ENCODE measurements at places on chromosomes 1 and 21. TPM values are rescaled to one million over a fixed set of nuclear protein-coding genes. Genes with fewer than 3 reads are reported as not detected.

DNA sequence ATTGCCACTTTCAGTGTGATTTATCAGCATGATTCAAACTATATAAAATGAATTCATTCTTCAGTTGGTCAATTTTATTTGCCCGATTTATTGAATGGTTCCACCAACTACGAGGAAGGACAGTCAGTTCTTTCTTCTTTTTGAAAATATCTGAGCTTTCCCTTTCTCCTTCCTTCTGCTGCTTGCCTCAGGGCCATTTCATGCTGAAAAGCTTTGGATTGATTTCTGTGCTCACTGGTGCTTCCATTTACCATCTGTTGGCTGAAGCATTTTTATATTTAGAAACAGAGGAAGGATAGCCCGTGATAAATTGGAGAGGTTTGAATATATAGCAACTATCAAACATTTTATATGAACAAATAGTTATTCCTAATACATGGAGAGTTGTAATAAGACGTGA lies 68.9 kb upstream of the ADAMTS5 start:
- H3K27me3 ChIP-seq, result no peaks in the 10 kb centered on the region
- no peaks in the 10 kb centered on the region for H3K4me1 ChIP-seq
- no peak overlapping the region for H3K27ac ChIP-seq
- no peak for DNase-seq
- H3K4me3 ChIP-seq, result no peak overlapping the region

The PLA2G5 gene
- 2.7 TPM for total RNA-seq

- H3K4me3 ChIP-seq, result no peak overlapping the region
- no peaks in the 10 kb centered on the region for H3K36me3 ChIP-seq
- H3K27ac ChIP-seq, result no peak overlapping the region
- no peaks in the 10 kb centered on the region for H3K4me1 ChIP-seq
- no peak for DNase-seq
- no peaks in the 10 kb centered on the region for H3K27me3 ChIP-seq
Measured at GRCh38 chr1:62389531-62389930, 47.3 kb upstream of the USP1 start.

DNA sequence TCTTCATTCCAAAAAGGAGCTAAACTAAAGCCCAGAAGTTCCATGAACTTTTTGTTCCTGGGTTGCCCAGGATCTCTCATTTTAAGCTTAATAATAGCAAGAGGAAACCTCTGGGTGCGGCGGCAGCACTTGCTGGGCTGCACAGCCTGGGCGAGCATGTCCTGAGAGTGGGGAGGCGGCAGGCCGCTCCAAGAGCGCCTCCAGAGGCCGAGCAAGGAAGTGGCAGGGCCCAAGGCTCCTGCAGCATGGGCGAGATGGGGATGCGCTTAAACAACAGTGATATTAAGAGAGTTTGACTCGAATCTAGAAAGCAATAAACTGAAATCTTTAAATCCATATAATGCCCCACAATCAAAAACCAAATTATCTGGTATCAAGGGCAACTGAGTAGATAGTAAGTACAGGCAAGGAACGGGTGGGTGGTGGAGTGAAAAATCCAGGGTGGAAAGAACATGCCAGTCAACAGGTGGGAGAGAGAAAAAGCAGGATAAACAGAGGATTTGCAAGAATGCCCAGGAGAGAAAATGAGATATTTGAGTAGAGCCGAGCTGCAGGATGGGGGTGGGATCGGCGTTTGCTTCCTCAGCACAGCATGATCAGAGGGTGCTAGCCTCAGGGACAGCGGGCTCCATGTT lies 14.1 kb upstream of the TNR start:
- no peak overlapping the region for H3K27ac ChIP-seq
- H3K4me1 ChIP-seq, result no peaks in the 10 kb centered on the region
- H3K36me3 ChIP-seq, result no peaks in the 10 kb centered on the region
- no peak for DNase-seq
- no peak overlapping the region for H3K4me3 ChIP-seq

GRCh38 chr1:162206300-162206699 lies 136.8 kb downstream of the NOS1AP start:
- H3K27me3 ChIP-seq, result no peaks in the 10 kb centered on the region
- H3K27ac ChIP-seq, result no peak overlapping the region
- H3K4me3 ChIP-seq, result no peak overlapping the region
- H3K4me1 ChIP-seq, result peaks cover 9% of the 10 kb centered on the region
- H3K36me3 ChIP-seq, result no peaks in the 10 kb centered on the region

The TSACC gene
- not detected for total RNA-seq

- H3K27me3 ChIP-seq, result no peaks in the 10 kb centered on the region
- H3K4me3 ChIP-seq, result no peak overlapping the region
- peaks cover 47% of the 10 kb centered on the region for H3K4me1 ChIP-seq
- H3K36me3 ChIP-seq, result no peaks in the 10 kb centered on the region
Measured at GRCh38 chr1:208160259-208160819, 83.8 kb downstream of the PLXNA2 start.

GRCh38 chr21:16532840-16533239 lies 803.1 kb downstream of the USP25 start:
- H3K4me1 ChIP-seq, result peaks cover 24% of the 10 kb centered on the region
- H3K27ac ChIP-seq, result peak overlapping the region; percentile 88
- H3K27me3 ChIP-seq, result no peaks in the 10 kb centered on the region
- H3K36me3 ChIP-seq, result no peaks in the 10 kb centered on the region

GRCh38 chr1:230276401-230276800 lies 149.7 kb downstream of the PGBD5 start:
- H3K4me1 ChIP-seq, result peaks cover 7% of the 10 kb centered on the region
- H3K27ac ChIP-seq, result no peak overlapping the region
- H3K4me3 ChIP-seq, result no peak overlapping the region
- no peaks in the 10 kb centered on the region for H3K27me3 ChIP-seq

DNA sequence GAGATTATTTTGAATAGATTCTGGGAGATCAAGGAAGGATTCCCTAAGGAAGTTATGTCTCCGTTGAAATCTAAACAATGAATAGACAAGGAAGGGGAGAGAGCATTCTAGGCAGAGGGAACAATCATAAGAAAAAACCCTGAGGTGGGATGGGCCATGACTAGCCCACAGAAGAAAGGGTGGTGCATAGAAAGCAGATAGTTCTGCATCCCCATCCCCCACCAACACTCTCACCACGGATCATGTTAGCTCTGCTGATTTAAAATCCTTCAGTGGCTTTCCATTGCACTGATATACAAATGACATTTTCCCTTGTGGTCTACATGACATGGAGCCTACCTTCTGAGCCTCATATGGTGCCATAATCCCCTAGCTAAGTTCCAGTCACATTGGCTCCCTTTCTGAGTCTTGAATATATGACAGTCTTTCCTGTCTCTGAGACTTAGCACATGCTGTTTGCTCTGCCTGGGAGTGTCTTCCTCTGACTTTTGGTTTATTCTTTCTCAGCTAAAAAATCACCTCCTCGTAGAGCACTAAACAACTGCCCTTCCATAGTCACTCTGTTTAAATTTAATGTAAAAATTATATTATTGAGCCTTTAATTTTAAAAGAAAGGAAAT lies 15.2 kb downstream of the SCMH1 start:
- H3K36me3 ChIP-seq, result no peaks in the 10 kb centered on the region
- no peak overlapping the region for H3K27ac ChIP-seq
- no peak for DNase-seq
- H3K27me3 ChIP-seq, result no peaks in the 10 kb centered on the region
- peaks cover 11% of the 10 kb centered on the region for H3K4me1 ChIP-seq

The LCE1E gene
- total RNA-seq, result not detected

The PLD5 gene
- 1.5 TPM for total RNA-seq

DNA sequence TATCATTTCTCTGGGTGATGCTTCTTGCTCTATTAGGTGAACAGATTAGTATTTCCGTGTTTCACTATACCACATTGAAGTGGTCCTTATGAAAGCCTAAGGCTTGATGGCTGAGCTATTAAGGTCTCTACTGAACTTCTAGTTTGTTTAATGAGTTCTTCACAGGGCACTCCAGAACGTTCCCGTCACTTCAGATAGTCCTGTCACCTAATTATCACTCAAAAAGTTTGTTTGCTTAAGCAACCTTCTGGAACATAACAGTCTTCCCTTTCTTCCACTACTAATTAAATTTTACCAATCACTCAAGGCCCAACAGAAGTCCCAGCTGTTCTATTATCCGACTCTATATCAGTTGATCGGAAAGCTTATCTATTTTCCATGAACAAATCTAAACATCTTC lies 104.6 kb upstream of the ZC3H11B start:
- no peak for DNase-seq
- no peaks in the 10 kb centered on the region for H3K36me3 ChIP-seq

The SYDE2 gene
- 4.7 TPM for total RNA-seq

DNA sequence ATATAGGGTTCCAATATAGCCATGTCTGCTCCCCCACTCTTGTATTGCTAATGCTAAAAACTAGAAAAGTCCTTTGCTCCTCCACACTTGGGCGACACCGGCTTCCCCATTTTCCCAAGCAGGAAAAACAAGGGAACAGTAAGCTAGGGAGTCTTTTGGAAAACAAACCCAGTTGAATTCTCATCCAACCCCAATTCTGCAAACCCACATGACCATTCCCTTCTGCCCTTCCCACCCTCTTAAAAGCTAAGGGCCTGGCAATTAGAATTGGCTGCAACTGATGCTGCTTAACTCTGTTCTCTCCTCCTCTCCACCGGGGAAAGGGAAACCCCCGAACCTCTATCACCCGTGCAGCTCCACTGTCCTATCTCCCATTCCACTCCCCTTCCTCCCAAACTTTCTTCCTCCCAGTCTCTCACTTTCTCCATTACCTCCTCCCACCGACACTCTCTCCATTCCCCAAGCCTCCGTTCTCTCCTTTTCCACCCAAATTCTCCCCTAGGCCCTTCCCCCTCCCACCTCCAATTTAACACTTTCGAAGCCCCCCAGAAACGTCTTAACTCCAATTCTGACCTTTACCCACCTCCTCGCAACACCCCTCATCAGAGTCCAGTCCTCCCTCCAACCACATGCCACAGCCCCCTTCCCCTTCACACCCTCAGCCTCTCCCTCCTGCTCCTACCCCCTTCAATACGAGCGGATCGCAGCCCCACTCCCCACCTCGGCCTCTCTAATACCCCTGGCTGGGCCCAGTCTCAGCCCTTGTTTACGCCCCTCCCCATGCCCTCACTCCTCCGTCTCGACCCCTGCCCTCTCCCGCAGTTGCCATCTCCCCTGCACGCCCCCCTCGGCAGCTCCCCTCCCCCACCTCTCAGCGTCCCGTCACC lies 701 bp downstream of the DEDD start:
- peak overlapping the region; percentile 73 for H3K4me3 ChIP-seq
- H3K36me3 ChIP-seq, result no peaks in the 10 kb centered on the region
- no peaks in the 10 kb centered on the region for H3K27me3 ChIP-seq
- H3K4me1 ChIP-seq, result peaks cover 56% of the 10 kb centered on the region
- no peak for DNase-seq

The GSTM2 gene
- 130 TPM for total RNA-seq

The CLDN8 gene
- total RNA-seq, result 8.8 TPM

The HFM1 gene
- 9.3 TPM for total RNA-seq

The PMVK gene
- 20.6 TPM for total RNA-seq

DNA sequence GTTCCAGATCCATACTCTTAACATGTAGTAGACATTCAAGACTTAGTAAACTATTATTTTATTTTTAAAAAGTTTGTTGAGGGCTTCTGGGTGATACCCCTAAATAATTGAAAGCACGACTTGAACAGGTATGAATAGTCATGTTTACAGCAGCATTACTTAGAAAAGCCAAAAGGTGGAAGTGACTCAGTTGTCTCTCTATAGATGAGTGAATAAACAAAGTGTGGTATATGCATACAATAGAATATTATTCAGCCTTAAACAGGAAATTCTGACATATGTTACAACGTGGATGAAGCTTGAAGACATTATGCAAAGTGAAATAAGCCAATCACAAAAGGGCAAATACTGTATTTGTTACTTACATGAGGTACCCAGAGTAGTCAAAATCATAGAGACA lies 26.5 kb downstream of the TSNAX start:
- no peaks in the 10 kb centered on the region for H3K27me3 ChIP-seq
- H3K4me1 ChIP-seq, result peaks cover 5% of the 10 kb centered on the region
- no peak overlapping the region for H3K4me3 ChIP-seq
- no peaks in the 10 kb centered on the region for H3K36me3 ChIP-seq
- H3K27ac ChIP-seq, result no peak overlapping the region

DNA sequence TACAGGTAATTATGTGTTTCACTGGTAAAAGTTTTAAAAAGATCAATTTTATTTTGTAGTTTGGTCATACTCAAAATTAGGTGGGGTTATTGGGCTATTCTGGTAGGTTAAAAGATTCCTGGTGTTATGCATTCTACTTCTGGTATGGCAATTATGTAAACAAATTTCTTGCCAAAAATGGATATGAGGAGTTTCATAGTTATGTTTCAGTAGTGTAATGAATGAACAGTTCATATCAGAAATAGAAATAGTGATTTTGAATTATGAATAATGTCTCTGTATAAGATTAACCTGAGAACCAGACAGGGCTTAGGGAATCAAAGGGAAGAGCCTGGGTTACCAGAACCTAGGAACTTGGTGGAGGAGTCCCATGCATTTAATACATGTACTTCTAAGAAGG lies 15.9 kb downstream of the ATF6 start:
- no peaks in the 10 kb centered on the region for H3K27me3 ChIP-seq
- DNase-seq, result no peak
- H3K36me3 ChIP-seq, result no peaks in the 10 kb centered on the region
- no peaks in the 10 kb centered on the region for H3K4me1 ChIP-seq

GRCh38 chr1:32972814-32973428 lies 8.3 kb upstream of the RNF19B start:
- peaks cover 11% of the 10 kb centered on the region for H3K4me1 ChIP-seq
- H3K36me3 ChIP-seq, result no peaks in the 10 kb centered on the region
- peak overlapping the region; percentile 72 for H3K4me3 ChIP-seq
- DNase-seq, result no peak
- no peaks in the 10 kb centered on the region for H3K27me3 ChIP-seq

DNA sequence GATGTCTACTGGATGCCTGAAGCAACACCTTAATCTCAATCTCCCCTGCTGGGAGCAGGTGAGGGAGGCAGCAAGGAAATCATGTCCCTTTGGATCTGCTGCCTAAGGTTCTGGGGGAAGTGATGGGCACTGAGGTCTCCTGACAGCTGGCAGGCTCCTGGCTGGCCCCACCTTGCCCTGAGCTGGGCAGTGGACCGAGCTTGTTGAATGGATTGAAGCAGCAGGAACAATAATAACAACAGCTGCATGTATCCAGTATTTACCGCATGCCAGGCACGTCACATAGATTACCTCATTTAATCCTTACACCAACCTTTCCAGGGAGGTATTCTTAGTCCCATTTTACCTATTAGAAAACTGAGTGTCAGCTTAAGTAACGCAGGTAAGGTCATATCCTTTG lies 133.9 kb downstream of the PLXNA2 start:
- peaks cover 7% of the 10 kb centered on the region for H3K4me1 ChIP-seq
- no peaks in the 10 kb centered on the region for H3K36me3 ChIP-seq
- DNase-seq, result no peak
- no peak overlapping the region for H3K4me3 ChIP-seq

GRCh38 chr1:242008826-242009495 lies 10.1 kb upstream of the MAP1LC3C start:
- DNase-seq, result no peak
- H3K27ac ChIP-seq, result no peak overlapping the region
- H3K36me3 ChIP-seq, result no peaks in the 10 kb centered on the region
- H3K4me3 ChIP-seq, result no peak overlapping the region

The C1orf216 gene
- total RNA-seq, result 12.5 TPM

The NUP210L gene
- not detected for total RNA-seq

GRCh38 chr1:13766592-13767564 lies 66.9 kb downstream of the PRDM2 start:
- H3K27ac ChIP-seq, result peak overlapping the region; percentile 62
- no peak overlapping the region for H3K4me3 ChIP-seq
- peaks cover 67% of the 10 kb centered on the region for H3K4me1 ChIP-seq
- no peak for DNase-seq
- H3K27me3 ChIP-seq, result no peaks in the 10 kb centered on the region
- H3K36me3 ChIP-seq, result no peaks in the 10 kb centered on the region

The OLIG1 gene
- not detected for total RNA-seq
